ENCODE measurements at places on chromosomes 5 and 9.

DNA sequence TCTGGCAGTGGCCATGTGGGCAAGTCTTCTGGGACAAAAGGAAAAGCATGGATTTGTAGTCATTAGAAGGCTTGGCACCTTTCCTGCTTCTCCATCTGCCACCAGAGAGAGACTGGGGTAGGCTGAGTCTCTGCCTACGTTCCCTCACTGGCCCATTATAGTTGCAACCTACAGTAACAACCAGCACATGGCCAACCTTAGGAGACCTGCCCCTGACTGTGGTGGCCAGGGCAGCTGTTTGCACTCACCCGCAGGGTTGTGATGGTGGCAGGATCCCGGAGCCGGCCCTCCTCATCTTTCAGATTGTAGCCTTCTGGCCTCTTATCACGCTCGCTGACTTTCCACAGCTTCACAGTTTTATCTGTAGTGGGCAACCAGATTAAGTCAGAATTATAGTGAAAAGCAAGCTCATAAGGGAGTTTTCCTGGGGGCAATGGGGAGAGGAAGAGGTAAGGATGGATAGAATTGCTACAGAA lies 174.9 kb upstream of the GPR151 start:
- no peak for DNase-seq

DNA sequence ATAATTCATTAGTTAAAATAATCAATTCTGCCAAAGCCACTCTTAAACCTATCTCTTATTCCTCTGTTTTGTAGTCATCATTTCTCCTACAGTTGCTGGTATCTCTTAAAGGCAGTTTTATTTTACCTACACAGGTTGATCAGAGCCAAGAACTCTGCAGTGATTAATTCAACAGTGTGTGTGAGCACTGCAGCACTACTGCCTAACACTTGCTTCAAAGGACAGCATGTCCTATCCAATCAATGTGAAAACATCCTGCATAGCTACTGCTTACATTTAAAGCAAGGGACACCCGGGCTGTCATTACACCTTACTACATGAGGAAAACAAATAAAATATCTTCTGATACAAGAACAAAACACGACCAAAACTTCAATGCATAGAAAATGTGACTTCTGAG lies 45.1 kb upstream of the HK3 start:
- no peak for DNase-seq

- no peak for DNase-seq
Measured at GRCh38 chr5:139395844-139396640, 1.1 kb upstream of the PROB1 start.

- DNase-seq: no peak
Measured at GRCh38 chr5:134935711-134936602, 31.0 kb downstream of the PCBD2 start.

- no peak for DNase-seq
Measured at GRCh38 chr9:126591083-126591482, 22.6 kb upstream of the LMX1B start.
